ENCODE measurements at places on chromosomes 13 and 19.

GRCh38 chr13:39364947-39365468 is 238.0 kb downstream of the LHFPL6 start:
- peak; percentile 25 for DNase-seq

GRCh38 chr19:34961775-34962686 is 2.0 kb downstream of the ZNF792 start:
- DNase-seq = peak; percentile 64

DNA sequence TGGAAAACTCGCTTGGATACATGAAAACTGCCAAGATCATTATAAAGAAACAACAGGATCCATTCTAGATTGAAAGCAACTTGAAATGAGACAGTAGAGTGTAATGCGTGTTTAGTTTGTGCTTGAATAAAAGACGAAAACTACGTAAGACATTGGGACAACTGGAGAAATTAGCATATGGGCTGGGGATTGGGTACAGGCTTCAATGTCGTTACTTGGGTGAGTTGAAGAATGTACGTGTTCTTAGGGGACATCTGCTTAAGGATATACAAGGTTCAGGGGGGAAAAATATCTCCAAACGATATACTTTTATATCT is 471 bp upstream of the ERVK3-1 start:
- DNase-seq = no peak

GRCh38 chr13:36031490-36031889 is 99.7 kb downstream of the DCLK1 start:
- DNase-seq = no peak

GRCh38 chr19:13623716-13624710 is 117.7 kb upstream of the CACNA1A start:
- DNase-seq = no peak

GRCh38 chr13:96403651-96404050 is 313.7 kb downstream of the HS6ST3 start:
- DNase-seq = no peak

DNA sequence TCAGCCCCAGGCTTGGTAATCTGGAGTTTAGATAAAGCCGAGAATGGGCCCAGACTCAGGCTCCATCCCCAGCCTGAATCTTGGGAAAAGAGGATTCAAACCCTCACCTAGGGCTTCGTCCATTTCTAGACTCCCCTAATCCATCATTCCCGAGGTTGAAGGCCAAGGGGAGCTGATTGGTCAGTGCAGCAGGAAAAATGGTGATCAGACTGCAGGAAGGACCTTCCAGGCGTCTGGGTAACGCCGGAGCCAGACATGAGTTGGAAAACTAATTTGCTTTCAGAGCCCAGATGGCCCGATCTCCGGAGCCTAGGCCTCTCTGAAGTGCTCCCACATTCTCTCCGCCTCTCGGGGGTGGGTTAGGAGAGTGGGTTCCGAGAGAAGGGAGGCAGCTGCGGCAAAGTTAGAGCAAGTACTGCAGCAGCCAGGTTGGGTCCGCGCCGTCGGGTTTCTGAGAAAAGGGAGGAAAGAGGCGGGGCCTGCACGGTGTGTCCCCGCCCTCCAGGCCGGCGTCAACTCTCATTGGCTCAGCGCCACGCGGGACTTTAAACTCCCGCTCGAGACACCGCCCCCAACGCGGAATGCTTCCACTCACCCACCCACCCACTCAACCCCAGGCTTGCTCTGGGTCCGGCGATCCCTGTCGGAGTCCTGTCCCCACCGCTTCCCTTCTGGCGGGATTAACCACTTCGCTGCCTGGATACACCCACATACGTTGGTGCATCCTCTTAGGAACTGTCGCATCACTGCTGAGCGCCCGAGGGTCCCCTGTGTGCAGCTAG is 788 bp upstream of the RTBDN start:
- DNase-seq = peak; percentile 51

DNA sequence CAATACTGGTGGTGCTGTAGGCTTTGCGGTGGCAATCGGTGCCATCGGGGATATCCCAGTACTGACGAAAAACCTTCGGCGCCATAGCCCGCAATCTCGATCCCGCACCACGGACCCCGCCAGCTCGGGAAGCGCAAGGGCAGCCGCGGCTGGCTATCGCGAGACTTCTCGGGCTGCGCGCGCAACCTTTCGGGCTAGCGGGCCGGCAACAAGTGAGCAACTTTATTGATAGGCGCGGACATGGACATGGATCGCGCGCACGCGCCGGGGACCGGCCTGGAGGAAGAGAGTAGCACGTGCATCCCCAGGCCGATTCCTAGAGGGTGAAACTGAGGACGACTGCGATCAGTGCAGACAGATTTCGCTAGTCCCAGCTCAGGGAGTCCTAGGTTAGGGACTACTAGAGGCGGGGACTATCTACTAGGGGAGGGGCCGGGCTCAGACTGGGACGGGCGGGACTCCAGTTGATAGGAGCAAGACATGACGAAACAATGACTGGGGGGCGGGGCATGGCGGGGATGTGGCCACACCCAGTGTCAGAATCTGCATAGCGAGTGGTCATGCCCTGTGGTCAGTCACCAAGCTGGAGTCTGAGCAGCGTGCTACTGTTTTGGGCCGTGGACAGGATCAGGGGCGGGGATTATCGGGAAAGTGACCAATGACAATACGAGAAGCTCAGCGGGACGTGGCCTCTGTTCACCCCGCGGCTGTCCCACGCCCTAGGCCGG is at the start of gene NDUFA11:
Gene NDUFA11 (minus strand): TSS at position 167 of the 728 bp plus-strand sequence. CDS start 82 bp downstream, at position 85.
- peak; percentile 96 for DNase-seq

DNA sequence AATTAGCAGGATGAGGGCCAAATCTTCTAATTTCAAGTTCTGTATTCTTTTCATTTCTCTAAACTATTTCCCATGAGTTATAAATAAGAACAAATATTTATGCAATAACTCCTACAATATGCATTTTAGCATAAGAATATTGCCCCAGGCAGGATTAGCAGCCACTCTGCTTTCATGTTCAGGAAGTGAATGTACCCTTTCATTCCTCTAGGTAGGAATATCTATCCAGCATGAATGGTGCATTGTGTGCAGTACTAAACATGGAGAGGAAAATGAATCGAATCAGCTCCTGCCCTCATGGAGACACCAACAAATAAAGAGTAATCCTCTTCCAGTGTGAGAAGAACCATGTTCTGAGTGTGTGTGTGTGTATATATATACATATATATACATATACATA is 41.0 kb downstream of the LHFPL6 start:
- DNase-seq = peak; percentile 69

- DNase-seq = no peak
Measured at GRCh38 chr13:99693852-99694611, 192.8 kb downstream of the TM9SF2 start.

DNA sequence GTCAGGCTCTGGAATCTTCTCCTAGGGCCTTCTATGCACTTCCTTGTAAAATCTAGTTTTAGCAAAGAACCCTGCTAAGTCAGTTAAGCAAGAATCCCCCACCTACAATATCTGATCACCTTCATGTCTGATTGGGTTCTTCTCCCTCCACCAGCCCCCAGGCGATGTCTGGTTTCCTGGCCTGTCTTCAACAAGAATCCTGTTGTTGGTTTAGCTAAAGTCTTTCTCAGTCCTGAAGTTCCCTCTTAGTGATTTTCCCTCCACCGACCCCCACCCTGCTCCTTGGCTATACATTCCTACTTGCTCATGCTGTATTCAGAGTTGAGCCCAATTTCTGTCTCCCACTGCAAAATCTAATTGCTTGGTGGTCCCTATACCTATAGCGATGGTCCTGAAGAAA is 35.2 kb upstream of the SLC46A3 start:
- DNase-seq = no peak

GRCh38 chr19:41189425-41190065 is 3.5 kb upstream of the CYP2S1 start:
- no peak for DNase-seq

- no peak for DNase-seq
Measured at GRCh38 chr13:76210262-76210661, 574.1 kb downstream of the LMO7 start.

DNA sequence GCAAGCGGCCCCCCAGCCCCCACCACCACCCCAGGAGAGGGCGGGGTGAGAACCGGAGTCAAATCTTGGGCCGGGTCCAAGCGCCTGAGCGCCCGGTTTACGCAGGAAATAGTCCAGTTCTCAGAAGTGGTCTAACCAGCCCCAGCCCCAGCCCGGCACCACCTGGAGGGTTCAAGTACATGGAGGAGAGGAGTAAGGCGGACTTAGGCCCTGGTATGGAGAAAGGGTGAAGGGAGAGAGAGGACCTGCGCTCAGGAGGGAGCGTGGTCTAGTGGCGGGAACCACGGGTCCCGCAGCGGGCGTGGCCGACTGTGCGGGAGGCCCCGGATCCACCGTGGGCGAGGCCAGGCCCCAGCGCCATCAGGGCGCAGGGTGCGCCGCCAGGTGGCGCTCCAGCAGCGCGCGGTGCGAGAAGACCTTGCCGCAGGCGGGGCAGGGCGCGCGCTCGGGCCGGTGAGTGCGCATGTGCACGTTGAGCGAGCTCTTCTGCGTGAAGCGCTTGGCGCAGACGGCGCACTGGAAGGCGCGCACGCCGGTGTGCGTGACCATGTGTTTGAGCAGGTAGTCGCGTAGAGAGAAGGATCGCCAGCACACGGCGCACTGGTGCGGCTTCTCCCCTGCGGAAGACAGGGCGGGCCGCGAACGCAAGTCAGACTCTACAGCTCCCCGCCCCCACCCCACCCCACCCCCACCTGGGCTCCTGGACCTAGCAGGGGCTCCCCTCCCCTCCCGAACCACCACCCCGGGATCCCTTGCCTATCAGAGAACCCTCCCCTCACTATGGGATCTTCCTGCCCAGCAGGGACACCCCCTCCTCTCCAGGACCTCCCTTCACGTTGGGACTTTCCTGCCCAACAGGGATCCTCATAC is 2.1 kb upstream of the SLC27A5 start:
- peak; percentile 81 for DNase-seq

DNA sequence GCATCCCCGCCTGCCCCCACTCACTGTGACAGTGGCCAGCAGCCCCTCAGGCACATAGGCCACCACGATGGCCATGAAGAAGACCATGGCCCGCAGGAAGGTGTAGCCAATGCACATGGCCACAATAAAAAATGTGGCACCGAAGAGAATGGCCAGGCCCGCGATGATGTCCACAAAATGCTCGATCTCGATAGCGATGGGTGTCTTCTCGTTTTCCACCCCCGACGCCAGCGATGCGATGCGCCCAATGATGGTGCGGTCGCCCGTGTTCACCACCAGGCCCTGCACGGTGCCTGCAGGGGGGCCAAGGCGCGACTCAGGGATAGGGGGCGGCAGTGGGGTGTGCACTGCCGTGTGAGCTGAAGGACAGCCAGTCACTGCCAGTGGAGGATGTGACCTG is 3.7 kb downstream of the ATP4A start:
- no peak for DNase-seq

GRCh38 chr19:35738887-35739229 is 3.4 kb downstream of the IGFLR1 start:
- no peak for DNase-seq

- no peak for DNase-seq
Measured at GRCh38 chr19:47494729-47495128, 10.7 kb upstream of the KPTN start.

DNA sequence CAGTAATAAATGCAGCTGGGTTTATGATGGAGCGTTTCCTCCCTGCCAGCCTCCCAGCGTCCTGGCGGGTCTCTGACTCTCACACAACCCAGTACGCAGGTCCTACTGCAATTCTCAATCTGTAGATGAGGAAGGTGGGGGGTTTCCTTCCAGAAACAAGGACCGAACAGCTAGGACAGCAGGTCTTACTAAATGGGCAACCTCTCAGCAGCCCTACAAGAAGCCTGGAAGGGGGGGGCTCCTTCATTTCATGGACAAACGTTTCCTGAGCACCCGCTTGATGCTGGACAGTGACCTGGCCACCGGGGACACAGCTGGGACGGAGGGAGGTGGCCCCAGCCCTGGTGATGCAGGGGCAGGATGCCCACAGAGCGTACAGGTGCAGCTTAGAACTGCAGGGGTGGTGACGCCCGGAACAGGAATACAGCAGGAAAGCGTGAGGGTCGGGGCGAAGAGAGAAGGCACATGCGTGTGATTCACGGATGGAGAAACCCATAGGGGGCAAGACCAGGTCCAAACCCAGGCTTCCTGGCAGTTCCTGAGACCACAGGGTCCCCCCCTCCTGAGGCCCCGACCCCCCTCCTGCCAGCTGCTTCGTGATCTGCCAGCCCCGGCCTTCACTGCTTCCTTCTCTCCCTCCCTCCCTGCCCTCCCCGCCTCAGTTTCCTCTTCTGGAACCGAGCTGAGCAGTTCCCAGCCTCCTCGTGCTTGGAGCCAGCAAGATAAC is 732 bp upstream of the C2CD4C start:
- DNase-seq = no peak

DNA sequence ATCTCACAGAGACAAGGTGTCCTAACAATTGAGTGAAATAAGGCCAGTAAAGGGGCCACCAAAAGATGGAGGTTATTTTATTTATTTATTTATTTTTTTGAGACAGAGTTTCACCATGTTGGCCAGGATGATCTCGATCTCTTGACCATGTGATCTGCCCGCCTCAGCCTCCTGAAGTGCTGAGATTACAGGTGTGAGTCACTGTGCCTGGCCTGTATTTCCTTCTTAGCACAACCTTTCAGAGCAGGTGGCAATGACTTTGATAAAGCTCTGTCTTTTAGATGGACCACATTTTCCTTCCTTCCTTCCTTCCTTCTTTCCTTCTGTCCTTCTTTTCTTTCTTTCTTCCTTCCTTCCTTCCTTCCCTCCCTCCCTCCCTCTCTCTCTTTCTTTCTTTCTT is 11.0 kb upstream of the DOCK6 start:
- DNase-seq = no peak

DNA sequence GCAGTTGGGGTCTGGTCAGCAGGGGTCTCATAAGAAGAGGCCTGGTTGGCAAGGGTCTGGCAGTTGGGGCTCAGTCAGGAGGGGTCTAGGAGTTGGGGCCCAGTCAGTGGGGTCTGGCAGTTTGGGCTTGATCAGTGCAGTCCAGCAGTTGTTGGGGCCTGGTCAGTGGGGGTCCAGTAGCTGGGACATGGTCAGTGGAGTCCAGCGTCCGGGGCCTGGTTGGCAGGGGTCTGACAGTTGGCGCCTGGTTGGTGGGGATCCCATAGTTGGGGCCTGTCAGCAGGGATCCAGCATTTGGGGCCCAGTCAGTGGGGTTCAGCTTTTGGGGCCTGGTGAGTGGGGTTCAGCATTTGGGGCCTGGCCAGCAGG is 60.5 kb upstream of the TPM4 start:
- no peak for DNase-seq

- no peak for DNase-seq
Measured at GRCh38 chr13:44679597-44679996, 103.5 kb upstream of the TSC22D1 start.

DNA sequence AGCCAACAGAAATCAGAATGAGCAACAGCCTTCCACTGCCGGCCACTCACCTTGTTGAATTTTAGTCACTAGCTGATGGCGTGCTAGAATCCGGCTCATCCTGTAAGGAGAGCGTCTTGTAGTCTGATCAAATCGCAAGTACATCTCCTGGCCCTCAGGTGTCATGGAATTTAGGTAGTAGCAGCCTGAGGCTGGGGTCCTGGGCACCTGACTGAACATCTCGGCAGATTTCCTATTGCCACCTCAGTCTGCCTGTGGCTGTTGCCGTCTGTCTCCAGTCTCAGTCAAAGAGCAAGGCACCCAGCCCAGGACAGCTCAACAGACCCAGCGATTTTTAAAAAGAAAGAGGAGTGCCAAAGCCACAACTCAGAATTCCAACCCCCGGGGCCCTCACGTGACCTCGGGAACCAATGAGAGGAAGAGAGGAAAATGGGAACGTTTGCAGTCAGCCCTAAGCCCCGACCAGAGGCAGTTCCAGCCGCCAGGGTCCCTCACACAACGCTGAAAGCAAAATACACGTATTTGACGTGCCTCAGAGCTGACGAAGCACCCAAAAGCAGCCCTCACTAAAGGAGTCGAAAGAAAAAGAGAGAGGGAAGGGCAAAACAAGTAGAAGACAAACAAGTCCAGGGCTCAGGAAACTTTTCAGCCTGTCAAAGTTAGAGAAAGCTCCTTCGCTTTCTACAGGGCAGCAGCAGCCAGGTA is at the start of gene STARD13:
Gene STARD13 (minus strand): TSS at position 336 of the 705 bp plus-strand sequence. CDS start 117 bp downstream, at position 219.
- DNase-seq = peak; percentile 99
